Activated CD8-positive, alpha-beta memory T cell treated with anti-CD3 and anti-CD28 coated beads, Interleukin-2, amount 50 U/mL, for 4 hours (primary cell): ENCODE measurements at places on chromosomes 7 and 10.

- no peak for DNase-seq
These were observed 204.7 kb downstream of the ADRA2A start for GRCh38 chr10:111281516-111281915.

- DNase-seq: no peak
These were observed 80.8 kb upstream of the KLF14 start for GRCh38 chr7:130814778-130815335.

GRCh38 chr7:108308276-108308675, 148.0 kb downstream of the NRCAM start:
- DNase-seq: no peak

GRCh38 chr7:68424658-68425297, 1173.5 kb upstream of the AUTS2 start:
- no peak for DNase-seq

DNA sequence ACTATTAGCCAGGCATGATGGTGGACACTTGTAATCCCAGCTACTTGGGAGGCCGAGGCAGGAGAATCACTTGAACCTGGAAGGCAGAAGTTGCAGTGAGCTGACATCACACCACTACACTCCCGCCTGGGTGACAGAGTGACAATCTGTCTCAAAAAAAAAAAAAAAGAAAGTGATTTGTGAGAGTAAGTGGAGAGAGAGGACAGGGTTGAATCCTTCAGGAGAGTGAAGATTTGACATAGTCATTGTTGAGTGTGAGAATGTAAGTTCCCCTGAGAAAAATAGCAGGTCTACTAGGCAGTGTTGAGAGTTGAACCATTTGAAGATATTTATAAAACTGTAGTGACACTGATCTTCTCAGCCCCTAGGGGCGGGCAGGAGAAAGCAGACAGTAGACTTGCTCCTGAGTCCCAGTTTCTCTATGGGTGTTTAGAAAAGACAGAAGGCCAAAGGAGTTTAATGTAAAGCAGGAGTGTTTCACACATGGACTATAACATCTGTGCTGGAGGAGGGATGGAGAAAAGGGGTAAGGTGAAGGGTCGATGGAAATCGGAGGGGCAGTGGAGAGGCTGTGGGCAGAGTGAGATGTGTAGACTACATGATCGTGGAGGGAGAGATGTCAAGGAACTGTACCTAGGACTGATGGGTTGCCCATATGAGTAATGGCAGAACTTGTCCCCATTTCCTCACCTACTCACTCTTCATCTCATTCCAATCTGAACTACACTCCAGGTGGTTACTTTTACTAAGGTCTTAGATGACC, 13.7 kb upstream of the LAMB4 start:
- no peak for DNase-seq

DNA sequence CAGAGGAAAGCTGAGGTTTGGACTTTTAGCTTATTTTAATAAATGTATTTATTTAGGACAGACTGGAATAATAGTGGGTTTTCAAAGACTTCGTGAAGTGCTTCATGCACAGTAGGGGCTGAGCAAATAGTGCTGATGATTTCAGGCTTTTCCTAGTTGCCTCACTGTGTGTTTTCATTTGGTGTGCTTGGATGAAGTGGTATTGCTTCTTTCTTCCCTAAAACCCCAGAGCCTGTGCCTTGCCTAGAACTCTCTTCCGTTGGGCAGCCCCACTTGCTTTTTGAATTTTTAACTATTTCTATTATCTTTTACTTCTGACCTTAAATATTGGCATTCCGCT, 49.6 kb downstream of the ARID5B start:
- no peak for DNase-seq

- DNase-seq: no peak
These were observed 79.3 kb downstream of the JCAD start for GRCh38 chr10:29980084-29980483.

DNA sequence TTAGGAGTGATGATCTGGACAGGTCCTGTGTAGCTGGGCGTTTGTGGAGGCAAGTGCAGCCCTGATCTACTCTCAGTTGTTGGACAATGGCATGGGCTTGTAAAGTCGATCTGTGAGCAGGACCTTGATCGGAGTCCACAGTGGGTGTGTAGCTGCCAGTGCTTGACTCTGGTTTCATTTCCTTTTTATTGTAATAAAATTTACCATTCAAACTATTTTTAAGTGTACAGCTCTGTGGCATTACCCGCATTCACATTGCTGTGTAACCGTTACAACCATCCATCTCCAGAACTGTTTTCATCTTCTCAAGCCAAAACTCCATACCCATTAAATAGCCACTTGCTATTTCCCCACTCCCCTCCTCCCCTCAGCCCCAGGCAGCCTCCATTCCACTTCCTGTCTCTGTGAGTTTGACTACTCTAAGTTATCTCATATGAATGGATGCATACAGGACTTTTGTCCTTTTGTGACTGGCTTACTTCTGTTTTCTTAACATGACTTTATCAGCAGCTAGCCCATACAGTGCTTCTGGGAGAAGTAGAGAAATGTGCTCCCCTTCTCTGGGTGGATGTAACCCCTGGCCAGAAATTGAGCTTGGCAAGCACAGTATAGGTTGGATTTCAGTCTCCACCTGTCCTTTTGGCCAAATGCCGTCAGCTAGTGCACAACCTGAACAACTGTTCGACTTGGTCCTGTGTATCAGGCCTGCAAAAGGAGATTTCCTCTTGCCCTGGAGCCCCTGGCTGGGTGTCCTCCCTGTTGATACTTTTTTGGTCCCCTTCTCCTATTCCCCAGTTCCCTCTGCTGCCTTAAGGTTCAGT, 180.0 kb downstream of the LRMDA start:
- DNase-seq: no peak

- DNase-seq: no peak
These were observed 229.5 kb upstream of the FZD1 start for GRCh38 chr7:91034459-91035368.

GRCh38 chr10:103397191-103397825, 882 bp downstream of the PDCD11 start:
- DNase-seq: no peak
